ENCODE measurements at places on chromosomes 7 and 10. TPM values are rescaled to one million over a fixed set of nuclear protein-coding genes. Genes with fewer than 3 reads are reported as not detected.

- DNase-seq = no peak
Observed at GRCh38 chr10:60576130-60577069, 186.7 kb upstream of the ANK3 start.

Gene ANKRD61
- not detected for total RNA-seq

GRCh38 chr10:5617521-5617920, 48.9 kb downstream of the ASB13 start:
- no peak for DNase-seq

Gene ASL
- 11.7 TPM for total RNA-seq

DNA sequence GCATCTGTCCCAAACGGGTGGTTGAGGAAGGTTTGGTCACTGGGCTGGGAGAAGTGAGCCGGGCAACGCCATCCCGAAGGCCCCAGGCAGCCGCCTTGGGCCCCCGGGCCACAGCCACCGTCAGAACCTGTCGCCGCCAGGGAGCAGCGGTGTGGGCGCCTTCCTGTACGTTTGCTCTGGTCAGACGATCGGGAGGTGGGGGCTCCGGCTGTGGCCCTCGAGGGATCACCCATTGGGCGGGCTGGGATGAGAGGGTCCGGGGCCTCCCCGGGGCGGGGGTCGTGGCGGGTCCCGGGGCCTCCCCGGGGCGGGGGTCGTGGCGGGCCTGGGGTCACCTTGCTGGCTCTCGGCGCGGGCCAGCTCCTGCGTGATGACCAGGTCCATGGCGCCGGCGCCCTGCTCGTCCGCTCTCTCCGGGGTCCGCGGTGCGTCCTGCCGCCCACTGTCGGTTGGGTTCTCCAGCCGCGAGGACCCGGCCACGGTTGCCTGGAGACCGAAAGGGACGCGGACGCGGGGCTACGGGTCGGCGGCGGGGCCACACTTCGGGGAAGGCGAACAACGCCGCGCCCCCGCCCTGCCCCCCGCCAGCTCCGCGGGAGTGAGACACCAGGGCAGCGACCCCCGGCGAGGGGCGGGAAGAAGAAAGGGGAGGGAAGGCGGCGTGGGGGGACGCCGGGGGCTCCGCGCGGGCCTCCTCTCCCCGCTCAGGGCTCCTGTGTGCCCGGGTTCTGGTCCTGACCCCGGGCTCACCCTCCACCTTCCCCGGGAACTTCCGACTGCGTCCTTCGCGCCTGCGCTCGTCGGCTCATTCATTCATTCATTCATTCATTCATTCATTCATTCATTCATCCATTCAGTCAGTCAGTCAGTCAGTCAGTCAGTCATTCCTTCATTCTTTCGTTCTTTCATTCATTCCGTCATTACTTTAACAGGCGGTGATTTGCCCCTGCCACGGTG, at the start of gene CFAP46:
CFAP46 (minus strand) TSS at position 470 of the 957 bp plus-strand sequence; CDS start at position 384, 86 bp downstream.
- no peak for DNase-seq

Measured in cardiac septum (tissue), 1 donor.